Right cardiac atrium (tissue), 5 donors: ENCODE measurements at places on chromosomes 7 and 10.
A peak's percentile ranks its signal among the peaks of the same experiment; 100 is the strongest.

DNA sequence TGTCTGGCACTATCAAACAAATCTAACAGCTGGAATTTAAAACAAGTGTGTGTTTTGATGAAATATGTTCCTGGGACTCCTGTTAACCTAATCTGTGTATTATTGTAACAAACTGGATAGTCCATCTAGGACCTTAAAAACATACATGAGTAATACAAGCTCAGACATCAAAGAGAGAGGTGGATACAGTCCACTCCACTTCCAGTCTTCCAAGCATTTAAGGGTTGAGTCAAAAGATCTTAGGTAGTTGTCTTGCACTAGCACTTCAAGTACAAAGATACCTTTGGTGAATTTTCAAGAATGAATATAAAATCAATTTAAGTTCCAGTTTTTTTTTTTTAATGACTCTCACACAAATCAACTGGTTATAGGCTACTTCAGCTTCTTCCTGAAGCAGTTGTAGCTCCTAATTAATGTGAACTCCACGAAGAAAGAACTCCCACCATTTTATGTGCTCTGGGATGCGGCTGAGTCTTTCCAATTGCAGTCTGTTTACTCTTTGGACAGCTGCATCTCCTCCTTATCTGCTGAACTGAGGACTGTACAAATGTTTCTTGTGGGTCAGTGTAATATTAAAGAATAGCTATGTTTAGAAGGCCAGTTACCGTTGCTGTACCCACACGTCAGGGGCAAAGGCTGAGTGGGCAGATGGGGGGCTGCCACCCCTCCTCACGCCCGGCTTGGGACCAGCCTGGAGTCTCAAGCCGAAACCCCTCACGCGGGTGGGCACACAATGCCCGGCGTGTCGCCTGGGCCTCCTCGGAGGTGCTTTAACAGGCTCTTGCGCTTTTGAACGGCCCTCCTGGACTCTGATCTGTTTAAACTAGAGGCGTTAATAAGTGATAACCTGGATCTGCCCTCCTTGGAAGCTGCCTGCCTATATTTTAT is 2.9 kb upstream of the IGF2BP3 start:
- no peak for DNase-seq

DNA sequence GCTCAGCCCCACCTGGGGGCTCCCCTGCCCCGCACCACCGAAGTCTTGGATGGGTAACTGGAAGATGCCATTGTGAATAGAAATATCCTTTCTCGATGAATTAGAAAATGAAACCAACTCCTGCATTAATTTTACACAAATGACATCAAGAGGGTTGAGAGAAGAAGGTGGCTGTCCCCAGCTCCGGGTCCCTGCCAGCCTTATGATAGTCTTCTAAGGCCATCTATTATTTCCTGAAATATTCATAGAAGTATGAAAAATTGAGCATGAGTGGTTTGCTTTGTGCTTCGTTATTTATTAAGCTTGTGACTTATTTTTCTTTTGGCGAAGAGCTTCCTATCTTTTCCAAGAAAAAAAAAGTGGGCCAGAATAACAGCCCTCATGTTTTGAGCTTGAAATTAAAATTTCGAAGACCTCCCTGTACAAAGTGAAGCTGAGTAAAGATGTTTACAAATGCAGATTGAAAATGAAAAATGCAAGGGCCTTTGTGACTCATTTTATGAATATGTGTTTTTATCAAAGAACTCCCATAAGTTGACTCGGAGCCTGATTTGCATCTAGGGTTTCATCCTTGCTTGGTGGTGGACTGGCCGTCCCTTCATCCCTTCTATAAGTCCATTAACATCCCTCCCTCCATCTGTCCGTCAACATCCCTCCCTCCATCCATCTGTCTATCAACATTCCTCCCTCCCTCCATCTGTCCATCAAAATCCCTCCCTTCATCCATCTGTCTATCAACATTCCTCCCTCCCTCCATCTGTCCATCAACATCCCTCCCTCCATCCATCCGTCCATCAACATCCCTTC is 20.5 kb upstream of the CFAP46 start:
- DNase-seq = no peak

- DNase-seq = no peak
Measured at GRCh38 chr7:93315896-93316295, 83.7 kb downstream of the VPS50 start.

- DNase-seq = no peak
Measured at GRCh38 chr10:132146271-132146671, 40.5 kb upstream of the DPYSL4 start.

DNA sequence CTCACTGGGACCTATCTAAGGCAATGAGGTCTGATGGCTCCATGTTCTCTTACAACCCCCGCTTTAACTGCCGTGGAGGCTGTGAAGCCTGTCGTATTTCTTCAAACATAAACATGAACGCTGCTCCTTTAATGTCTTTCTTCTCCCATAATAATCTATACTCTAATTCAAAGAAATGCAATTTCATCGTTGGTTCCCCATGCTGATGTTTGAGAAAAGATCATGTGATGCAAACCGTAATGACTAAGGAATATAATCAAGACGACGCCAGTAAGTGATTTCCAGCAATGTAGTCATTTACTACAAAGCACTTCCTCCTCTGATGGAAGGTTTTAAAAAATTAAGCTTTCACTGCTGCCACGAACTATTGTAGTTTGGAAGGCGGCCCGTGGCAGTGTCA is 102.6 kb upstream of the NEBL start:
- no peak for DNase-seq

DNA sequence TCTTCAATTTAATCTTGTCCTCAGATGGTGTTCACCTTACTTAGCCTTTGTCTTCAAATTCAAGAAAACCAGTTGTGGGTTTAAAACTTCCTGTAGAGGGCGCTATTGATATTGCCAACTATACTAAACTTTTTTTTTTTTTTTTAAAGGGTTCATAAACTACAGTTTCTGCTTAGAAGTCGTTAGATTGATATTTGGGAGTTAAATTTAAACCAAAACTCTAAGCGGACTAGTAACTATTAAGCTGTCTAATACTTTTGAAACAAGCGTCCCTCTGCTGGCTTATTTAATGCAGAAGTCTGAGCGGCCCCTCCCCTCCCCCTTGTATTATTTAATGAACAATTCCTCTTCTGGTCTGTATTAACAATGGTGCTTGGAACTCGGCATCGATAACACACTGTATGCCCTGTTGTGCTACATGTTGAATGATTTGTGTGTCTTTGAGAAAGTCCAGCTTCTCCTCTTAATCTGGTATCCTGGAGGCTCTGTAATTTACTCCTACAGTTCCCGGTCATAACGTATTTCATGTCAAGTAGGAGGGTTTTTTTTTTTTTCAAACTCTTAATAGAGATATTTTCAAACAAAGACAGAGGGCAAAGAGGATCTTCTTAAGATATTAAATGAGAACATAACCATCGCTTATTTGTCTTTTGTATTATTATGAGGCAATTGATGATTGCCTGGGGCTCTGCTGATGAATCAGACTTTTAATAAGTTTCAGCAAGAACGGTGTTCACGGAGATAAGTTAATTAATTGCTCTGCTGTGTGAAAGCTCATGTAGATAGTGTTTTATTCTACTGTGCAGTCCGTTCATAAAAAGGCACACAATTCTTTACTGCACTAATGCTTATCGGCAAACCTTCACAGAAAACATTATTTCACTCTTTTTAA is 22.6 kb upstream of the CREB5 start:
- peak; percentile 62 for DNase-seq

- DNase-seq = peak; percentile 94
Measured at GRCh38 chr7:159068488-159068811, 76.2 kb downstream of the VIPR2 start.

DNA sequence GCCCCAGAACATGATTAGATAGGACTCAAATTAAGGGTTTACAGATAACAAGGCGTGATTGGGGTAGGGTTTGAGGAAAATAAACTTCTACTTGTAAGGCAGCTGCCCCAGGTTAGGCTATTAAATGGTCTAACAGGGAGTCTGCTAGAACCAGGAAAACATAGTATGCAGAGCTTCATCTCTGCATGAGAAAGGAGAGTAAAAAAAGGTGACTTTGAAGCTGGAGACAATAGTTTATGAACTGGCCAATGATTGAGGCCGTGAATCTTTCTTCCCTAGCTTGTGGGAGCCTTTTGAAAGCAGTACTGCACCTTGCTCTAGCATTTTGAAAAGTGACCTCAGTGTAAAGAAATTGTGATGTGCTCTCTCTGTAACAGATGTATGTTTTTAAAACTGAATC is 48.5 kb upstream of the STARD3NL start:
- DNase-seq = no peak

- DNase-seq = no peak
Measured at GRCh38 chr10:88783724-88784123, 18.8 kb upstream of the LIPM start.

DNA sequence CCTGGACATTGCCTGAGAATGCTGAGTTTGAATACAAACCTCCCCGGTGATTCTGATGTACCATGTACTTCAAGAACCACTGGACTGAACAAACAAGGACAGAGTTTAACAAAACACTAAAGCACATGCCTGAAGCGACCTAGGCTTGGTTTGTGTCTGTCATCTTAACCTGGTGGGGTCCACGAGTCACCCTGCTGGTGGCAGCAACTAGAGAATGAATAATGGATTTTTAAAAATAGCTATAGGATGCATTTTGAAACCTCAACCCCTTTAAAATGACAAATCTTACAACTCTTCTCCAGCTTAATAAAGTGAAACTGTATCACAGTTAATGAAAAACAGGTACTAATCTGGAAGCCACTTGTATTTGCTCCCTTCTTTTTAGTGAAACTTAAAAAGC is 25.2 kb downstream of the CDHR3 start:
- no peak for DNase-seq

DNA sequence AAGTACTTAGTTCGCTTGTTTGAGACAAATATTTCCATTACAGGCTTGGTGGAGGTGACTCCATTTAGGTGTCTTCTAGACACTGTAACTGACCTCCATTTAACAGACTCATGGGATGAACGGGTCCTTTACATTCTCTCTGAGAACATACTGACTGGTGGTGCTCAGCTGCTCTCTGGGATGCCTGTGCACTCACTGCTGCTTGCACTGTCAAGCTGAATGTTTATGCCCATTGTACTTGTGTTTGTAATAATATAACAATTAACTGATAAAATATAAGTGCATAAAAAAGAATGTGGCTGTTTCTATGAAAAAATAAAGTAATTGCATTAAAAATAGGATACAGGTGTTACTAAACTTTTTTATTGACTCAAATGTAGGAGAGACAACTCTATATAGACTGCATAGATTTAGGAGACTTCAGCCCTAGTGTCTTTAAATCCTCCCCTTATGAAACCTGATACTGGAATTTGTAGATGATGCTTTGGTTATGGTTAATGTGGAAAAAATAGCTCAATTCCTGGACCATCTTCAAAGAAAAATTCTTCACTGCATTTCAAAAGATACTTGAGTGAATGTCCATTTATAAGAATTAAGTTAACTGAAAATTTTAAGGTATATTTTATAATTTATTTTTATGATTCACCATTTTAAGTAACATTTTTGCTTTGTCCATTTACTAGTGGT is 85.4 kb downstream of the CDK14 start:
- DNase-seq = no peak

- DNase-seq = no peak
Measured at GRCh38 chr10:37379991-37380390, 254.6 kb downstream of the ANKRD30A start.

DNA sequence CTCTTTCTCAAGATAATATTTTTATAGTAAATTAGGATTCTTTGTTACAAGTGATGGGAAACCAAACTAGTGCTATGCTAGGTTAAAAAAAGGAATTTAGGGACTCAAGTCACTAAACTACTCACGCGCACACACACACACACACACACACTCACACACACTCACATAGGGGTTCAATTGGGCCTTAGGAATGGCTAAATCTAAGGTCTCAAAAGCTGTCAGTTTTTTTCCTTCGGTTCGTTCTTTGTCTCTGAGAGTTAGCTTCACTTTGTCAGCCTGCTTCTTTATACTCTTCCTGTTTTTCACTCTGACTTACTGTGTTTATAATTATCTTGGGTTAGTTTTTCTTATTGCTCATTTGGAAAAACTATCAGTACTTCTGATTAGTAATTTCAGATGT is 138.9 kb downstream of the ADK start:
- no peak for DNase-seq

- no peak for DNase-seq
Measured at GRCh38 chr10:413662-414071, 275.8 kb downstream of the DIP2C start.
